ENCODE measurements at places on chromosomes 7 and 10.
A peak's percentile ranks its signal among the peaks of the same experiment; 100 is the strongest.

DNA sequence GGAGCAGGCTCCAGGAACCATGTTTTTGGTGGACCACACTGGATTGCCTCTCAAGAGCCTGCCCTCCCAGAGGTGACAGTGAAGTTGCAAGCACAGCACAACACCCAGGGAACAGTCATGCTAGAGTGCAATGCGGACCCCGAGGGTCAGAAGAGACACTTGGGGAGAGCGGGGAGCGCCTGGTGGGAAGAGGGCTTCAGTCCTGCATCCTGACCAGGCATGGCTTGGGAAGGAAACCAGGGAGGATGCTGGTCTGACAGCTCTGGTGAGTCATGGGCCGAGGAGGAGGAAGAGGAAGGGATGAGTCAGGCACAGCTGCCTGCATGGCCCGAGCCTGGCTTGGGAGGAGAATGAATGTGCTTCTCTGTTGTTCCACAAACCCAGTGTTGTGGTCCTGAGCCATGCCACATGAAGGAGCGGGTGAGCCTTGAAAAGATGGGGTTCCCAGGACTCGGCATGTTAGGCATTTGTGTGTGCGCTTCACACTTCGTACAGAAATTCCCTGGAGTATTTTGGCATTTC, 29.5 kb upstream of the ANKRD2 start:
- peak; percentile 74 for DNase-seq

DNA sequence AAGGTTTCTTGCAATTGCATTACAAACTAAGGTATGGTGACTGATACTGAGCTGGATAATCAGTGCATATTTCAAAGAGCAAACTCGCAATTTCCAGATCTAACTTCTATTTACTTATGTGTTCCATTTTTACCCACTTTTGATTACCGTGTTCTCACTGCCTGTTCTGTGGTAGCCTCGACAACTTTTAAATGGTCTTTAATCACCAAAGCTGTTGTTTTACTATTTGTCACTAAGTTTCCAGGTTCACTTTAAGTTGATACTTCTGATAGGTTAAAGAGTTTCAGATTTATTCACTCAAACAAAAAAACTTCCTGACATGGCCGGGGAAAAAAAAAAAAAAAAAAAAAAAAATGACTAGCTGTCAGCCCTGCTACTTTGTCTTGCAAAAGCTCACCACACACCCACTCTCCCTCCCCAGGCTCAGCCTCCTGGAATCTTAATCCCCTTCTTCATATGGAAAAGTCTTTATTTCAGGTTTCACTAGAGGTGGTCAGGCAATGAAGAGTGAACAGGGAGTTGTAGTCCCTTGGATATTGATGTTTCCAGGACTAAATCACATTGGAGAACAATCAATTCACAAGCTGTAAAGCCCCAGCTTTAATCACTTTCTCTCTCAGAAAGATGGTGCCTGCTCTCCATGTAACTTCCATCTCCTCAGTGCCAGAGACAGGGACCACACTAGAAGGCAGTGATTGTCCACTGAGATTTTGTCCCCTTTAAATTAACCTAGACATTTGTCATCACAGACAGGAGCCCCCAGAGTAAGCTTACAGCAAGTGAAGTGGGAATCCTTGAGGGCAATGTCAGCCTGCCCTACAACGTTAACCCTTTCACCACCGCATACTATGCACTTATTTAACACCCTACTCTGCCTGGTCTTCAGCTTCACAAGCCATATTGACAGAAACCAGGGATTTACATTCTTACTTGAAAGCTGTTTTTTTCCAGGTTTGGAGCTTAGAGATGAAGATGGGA, 749.1 kb upstream of the SORCS1 start:
- DNase-seq: no peak

- DNase-seq: no peak
Measured at GRCh38 chr7:103541026-103541425, 95.0 kb upstream of the SLC26A5 start.

- DNase-seq: no peak
Measured at GRCh38 chr7:92496876-92497275, 19.1 kb upstream of the ERVW-1 start.

GRCh38 chr10:106399112-106399511, 765.4 kb downstream of the SORCS1 start:
- DNase-seq: no peak

- no peak for DNase-seq
Measured at GRCh38 chr10:24706479-24707118, 17.1 kb downstream of the ARHGAP21 start.

- DNase-seq: no peak
Measured at GRCh38 chr10:127612-128432, 7.4 kb upstream of the ZMYND11 start.

DNA sequence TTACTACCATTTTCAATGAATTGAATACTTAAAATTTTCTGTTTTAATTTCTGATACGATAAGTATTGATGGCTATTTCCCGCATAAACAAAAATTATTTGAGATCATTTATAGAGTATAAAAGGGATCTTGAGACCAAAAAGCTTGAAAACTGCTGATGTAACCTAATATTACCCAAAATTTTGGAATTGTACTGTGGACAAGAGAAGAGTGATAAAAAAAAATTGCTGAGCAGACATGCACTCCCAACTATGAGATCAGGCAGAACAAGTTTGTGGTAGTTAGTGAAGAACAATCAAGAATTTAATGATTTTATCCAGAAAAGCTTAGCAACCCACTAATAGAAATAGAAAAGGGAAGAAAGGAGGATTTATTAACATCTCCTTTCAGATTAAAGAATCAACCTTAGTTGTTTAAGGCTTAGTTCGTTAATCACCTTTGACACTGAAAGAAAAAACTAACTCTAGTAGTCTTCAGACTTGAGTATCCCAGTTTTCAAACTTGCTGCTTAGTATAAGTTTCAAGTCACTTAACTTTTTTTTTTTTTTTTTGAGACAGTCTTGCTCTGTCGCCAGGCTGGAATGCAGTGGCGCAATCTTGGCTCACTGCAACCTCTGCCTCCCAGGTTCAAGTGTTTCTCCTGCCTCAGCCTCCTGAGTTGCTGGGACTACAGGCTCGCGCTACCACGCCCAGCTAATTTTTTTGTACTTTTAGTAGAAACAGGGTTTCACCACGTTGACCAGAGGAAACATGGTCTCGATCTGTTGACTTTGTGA, 50.6 kb upstream of the ZC3HAV1 start:
- DNase-seq: no peak

GRCh38 chr10:3802526-3803265, 17.7 kb upstream of the KLF6 start:
- no peak for DNase-seq

DNA sequence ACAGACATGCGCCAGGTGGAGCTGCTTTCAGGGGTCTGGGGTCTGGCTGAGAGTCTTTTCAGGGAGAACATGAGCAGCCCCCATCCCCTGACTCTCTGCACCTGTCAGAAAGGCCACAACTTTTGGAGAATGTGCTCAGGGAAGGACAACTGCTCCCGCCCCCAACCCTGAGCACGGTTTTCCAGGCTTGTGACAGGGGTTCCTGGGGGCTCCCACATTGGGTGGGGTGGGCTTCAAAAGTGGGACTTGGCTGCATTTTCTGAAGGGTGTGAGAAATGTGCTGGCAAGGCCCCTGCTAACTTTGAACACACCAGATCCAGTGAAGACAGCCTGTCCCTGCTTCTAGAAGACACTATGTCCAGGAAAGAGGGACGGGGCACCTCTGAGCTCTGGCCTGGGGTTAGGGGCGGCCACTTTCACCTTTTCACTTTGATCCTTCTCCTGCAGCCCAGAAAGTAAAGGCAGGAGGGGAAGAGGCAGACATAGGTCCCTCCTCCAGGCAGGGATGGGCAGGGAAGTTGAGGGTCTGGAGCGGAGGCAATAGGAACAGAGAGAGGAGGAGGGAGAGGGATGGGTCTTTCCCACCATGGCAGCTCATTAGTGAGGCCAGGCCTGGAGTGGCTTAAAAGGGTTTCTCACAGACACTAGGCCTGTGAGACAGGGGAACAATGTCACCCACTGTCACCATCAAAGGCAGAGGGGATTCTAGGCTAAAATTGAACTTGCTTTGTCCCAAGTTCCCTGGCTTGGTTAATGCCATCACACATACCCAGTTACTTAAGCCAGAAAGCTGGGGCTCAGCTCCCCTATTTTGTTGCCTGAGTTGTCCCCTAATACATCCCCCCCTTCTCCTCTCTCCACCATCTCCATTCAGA, 1.5 kb downstream of the KCP start:
- no peak for DNase-seq

DNA sequence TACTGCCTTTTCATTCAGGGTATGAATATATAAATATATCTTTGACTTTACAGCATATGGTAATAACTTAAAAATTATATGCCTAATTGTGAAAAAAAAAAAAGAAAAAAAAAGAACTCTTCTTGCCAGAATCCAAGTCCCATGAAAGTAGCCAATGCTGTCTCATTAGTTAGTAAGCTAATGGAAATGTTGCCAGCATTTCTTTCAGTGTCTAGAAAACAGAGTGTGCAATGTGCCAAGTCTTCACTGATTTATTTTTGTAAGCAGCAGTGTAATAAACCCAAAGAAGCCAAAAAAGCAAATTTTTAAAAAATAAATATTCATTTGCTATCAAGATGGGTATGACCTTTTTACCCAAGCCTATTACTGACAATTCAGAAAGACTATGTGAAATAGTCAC, 31.1 kb upstream of the LRRN3 start:
- DNase-seq: no peak

- DNase-seq: peak; percentile 42
Measured at GRCh38 chr7:17939211-17939605, 1.1 kb downstream of the SNX13 start.

- DNase-seq: no peak
Measured at GRCh38 chr10:99461230-99461629, 30.8 kb upstream of the GOT1 start.

- no peak for DNase-seq
Measured at GRCh38 chr10:116756277-116756676, 13.9 kb upstream of the HSPA12A start.

GRCh38 chr10:58322072-58322834, 12.6 kb upstream of the UBE2D1 start:
- DNase-seq: no peak

DNA sequence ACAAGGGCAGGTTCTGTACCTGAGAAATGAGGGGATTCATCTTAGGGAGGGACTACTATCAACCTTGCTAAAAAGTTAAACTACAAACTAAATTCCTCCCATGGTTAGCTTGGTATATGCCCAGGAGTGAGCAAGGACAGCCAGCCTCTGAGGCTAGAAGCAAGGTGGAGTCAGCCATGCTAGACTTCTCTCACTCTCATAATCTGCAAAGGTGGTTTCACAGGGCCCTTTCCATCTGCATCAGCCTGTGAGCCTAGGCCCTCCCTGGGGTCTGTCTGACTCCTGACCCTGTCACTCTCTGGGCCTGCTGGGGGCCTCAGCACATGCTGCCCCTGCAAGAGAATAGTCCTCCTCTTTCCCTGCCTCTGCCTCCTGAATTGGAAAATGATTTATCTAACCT, 66.1 kb downstream of the ABCA13 start:
- no peak for DNase-seq

- no peak for DNase-seq
Measured at GRCh38 chr7:41331194-41331593, 371.7 kb downstream of the INHBA start.

GRCh38 chr10:50648089-50648934, 24.6 kb upstream of the SGMS1 start:
- DNase-seq: no peak

- DNase-seq: no peak
Measured at GRCh38 chr10:72073708-72074573, 14.4 kb downstream of the SPOCK2 start.

DNA sequence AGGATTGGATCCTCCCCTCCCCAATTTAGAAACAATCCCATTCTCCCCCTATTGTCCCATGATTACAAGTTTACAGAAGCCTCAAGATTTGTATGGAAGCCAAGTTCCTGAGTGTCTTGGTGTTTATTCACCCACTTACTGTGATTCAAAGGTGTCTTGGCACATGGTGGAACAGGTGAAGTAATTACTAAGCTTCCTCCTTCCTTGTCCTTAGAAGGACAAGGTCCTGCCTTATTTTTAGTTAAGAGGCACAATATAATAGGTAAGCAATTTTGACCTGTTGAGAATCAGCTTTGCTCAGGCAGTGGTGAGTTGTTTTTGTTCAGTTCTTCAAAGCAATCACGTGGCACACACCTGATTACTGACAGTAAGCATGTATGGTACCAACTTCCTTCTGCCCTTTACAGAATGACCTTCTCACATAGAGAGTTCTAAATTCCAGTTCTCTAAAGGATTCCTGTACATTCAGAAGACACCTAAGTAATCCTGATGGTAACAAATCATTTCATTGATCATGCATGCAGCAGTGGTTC, 60.7 kb upstream of the SLC13A1 start:
- no peak for DNase-seq

- no peak for DNase-seq
Measured at GRCh38 chr10:100980311-100980710, 7.0 kb downstream of the MRPL43 start.

- no peak for DNase-seq
Measured at GRCh38 chr7:158029509-158029908, 558.1 kb downstream of the PTPRN2 start.

DNA sequence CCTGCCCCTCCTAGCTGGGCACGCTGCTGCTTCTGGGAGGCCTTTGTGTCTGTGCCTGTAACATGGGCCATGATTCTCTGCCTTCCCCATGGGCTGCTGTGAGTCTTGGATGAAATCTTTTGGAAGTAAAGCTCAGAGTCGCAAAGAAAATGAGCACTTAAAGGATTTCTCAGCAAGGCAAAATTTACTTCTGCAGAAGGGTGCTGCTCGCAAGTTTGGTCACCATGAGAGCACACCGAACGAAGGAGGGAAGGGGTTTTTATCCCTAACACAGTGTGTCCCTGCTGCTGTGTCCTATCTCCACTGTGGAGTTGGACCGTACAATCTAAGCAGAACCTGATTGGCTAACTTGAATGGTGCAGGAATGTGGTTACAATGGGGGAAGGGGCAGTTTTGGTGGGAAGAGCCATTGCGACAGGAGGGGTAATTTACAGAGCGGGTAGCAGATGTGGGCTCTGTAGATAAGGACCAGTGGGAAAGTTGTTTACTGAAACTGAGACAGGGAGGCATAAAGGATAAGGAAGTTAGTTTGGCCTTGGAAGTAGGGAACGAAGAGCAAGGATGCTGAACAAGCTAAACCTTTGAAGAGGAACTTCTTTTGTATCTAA, 57.5 kb downstream of the FANK1 start:
- no peak for DNase-seq

GRCh38 chr7:138666385-138666784, 34.8 kb downstream of the SVOPL start:
- no peak for DNase-seq

GRCh38 chr10:70340137-70340536, 42.3 kb downstream of the LRRC20 start:
- no peak for DNase-seq

DNA sequence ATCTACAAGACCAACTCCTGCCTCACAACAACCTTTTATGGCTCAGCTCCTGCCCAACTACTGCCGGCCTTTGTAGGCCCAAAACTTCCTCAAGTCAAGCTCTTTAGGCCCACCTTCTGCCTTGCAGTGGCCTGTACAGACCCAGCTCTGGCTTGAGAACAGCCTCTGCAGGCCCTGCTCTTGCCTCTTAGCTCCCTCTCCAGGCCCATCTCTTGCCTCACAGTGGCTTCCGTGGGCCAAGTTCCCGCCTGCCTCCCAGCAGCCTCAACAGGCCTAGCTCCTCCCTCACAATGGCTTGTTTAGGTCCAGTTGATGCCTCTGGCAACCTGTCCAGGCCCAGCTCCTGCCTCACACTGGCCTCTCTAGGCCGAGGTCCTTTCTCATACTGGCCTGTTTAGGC, 32.4 kb upstream of the VKORC1L1 start:
- no peak for DNase-seq
